ENCODE measurements at places on chromosomes 1 and 21.

- no peak for DNase-seq
Measured at GRCh38 chr1:212486619-212486975, 53.9 kb downstream of the NENF start.

DNA sequence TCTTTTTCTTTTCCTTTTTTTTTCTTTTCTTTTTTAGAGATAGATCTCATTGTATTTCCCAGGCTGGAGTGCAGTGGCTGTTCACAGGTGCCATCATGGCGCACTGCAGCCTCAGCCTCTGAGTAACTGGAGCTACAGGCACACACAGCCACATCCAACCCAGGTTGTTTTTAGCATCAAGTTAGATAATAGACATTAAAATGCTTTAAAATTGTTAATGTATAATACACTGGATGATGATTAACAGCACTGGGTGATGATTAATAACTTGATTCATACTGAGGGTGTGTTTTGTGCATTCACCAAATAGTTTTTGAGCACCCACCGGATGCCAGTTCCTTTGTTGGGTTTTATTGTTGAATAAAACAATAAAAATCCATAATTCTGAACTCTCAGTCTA, 75.2 kb downstream of the BEND5 start:
- no peak for DNase-seq

- no peak for DNase-seq
Measured at GRCh38 chr1:221025501-221025900, 146.3 kb downstream of the HLX start.

GRCh38 chr1:152048416-152049009, 11.7 kb upstream of the S100A11 start:
- DNase-seq, result peak; percentile 49

- no peak for DNase-seq
Measured at GRCh38 chr1:4778056-4778455, 123.6 kb downstream of the AJAP1 start.

- DNase-seq, result no peak
Measured at GRCh38 chr1:39894884-39895495, 6.7 kb downstream of the MYCL start.

DNA sequence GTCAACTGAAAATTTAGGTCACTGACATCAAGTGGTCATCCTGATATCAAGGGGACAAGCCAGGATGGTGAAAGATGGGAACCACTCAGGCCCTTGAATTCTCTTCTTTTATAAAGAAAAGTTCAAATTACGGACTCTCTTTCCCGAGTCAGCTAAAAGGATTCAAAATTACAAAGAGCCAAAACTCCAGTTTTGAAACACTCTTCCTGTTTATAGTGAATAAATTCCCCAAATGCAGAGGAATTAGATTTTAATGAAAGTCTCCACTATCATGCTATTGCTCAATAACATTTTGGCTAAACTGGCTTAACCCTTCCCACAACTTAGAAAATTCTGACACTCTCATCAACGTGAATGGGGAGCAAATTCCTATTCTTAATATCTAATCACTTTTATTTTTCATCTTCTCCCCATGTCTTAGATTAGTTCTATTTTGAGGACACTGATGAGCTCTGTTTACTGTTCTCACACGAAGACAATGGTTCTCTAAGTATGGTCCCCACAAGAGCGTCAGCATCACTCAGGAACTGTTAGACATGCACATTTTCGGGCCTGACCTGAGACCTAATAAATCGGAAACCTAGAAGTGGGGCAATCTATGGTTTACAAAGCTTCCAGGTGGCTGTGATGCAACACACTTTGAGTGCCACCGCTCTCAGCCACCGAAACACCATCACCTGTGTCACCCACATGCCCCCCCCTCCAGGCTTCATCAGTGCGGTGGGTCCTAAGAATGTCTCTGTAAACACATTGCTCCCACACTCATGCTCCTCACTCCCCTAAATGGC, 64.4 kb upstream of the TIAM1 start:
- no peak for DNase-seq

DNA sequence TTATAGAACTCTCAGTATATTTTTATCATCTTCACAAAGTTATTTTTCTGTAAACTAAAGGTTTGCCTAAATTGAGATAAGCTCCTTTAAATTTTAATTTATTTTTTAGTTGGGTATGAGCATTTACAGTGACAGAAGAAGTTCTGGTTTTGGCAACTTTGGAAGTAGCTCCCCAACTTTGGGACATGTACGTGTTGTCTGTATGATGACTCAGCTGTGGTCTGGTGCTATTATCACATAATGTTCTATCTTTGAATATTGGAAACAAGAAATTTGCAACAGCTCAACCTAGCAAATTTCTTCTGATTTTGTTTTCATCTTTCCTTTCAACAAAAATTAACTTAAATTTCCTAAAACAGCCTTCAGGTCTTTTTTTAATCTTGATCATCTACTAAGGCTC, 46.6 kb upstream of the C1orf105 start:
- DNase-seq, result no peak

DNA sequence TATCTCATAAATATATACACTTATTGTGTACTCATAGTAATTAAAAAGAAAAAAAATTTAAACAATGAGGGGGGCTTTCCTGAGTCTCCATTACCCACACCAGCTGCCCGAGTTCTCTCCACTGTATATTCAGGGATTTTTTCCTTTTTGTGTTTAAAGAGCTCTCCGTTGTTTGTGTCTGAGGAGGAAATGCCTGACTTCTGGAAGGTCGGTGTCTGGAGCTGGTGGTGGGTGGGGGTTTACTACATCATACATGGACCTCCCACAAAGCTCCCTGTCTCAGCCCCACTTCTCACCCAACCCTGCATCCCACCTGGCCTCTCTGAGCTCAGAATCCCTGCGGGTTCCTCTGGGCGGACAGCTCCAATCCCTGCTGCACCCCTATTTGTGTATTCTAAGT, 64.1 kb upstream of the ETV3 start:
- DNase-seq, result no peak

DNA sequence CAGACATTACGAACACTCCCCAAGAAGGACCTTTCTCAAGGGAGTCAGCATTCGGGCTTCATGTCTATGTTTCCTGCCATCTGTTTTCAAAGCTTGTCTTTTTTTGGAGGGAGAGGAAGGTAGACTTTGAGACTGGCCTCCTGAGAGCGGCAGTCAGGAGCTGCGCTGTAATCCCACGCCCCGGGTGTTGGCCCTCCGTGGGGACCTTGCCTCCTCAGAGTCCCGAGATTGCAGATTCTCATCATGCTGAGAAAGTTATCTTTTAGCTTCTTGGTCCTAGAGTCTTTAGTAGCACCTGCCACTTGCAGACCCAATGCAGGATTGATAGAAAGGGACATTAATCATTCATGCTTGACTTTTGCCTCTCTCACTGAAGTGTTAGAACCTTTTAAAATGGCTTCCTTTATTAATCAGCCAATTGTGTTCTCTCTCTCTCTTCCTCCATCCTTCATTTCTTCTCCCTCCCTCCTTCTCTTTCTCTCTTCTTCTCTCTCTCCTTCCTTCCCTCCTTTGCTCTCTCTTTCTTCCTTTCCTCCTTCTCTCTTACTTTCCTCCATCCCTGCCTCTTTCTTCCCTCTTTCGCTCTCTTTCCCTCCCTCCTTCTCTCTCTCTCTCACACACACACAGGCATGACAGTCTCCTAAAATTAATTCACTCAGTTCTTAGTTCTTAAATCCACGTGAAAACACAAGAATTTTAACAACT, 25.2 kb upstream of the GNPAT start:
- DNase-seq, result no peak

GRCh38 chr21:37463083-37463801, 96.7 kb downstream of the DYRK1A start:
- no peak for DNase-seq

DNA sequence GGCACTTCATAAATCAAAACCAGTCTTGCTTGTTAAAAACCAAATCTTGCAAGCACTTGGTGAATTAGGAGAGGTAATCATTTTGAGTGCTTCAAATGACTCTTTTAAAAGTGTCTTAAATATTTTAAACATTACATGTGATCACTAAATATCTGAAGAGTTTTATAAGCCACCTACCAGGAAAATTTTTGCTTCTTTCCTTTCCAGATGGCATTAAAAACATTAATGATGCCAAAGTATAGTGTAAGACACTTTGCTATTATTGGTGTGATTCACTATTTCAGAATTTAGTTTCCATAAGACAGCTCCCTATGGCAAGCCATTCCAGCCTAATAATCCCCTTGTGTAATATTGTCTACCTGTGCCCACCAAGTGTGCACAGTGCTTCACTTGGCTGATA, 548.8 kb upstream of the ADAMTS5 start:
- DNase-seq, result no peak

DNA sequence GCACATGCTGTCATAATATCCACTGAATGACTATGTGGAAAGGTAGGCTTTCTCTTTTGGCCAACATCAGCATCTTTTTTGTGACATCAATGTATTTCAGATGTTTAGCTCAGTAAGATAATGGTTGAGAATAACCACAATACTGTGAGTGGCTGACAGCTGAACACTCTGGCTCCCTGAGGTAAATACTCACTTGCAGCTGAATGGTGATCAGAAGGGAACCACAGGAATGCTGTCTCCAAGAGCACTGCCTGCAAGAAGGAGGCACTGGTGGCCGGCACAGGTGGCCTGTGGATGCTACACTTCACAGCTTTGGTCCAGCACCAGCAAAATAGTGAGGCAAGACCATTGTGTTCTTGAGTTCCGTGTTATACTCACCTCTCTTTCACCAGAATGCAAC, 118.7 kb upstream of the PPM1J start:
- no peak for DNase-seq

- DNase-seq, result no peak
Measured at GRCh38 chr1:10865518-10866320, 69.3 kb upstream of the CASZ1 start.

DNA sequence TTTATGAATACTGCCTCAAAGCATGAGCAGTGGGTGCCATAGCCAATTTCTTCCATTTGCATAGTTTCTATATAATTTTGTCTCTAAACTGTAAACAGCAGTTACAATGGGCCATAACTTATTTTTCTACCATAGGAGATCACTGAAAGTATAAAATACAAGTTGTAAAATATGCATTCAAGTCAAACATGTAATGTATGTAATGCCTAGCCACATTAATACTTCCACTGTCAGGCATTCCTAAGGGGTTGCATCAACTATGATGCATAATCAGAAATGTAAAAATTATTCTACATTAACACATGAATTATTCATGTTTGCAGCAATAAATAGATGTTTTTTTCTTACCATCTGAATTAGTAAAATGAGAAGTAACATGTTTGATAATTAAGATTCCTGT, 560.3 kb upstream of the ZP4 start:
- no peak for DNase-seq

DNA sequence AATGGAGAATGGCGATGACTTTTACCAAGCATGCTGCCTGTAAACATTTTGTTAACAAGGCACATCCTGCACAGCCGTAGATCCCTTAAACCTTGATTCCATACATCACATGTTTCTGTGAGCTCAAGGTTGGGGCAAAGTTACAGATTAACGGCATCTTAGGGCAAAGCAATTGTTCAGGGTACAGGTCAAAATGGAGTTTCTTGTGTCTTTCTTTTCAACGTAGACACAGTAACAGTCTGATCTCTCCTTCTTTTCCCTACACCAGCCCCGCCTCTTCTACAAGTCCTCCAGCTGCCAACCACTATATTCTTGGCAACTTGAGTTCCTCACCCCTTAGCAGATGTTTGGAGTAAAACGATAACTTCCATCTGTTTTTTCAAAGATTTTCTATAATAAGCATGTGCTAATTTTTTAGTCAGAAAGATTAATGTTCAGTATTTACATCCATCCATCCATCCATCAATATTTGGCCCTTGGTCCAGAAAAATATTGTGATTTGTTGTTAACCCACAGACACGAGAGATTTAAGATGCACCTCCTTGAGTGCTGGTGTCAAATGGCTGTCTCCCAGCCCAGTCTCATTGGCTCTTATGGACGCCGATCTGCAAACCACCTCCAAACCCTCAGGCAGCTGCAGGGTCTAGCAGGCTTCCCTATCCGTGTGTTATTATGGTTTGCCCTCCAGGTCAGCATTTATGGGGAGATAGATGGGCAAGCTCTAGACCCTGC, 3.8 kb downstream of the DNALI1 start:
- DNase-seq, result no peak

GRCh38 chr1:67158401-67158800, 7.9 kb upstream of the IL23R start:
- DNase-seq, result no peak

DNA sequence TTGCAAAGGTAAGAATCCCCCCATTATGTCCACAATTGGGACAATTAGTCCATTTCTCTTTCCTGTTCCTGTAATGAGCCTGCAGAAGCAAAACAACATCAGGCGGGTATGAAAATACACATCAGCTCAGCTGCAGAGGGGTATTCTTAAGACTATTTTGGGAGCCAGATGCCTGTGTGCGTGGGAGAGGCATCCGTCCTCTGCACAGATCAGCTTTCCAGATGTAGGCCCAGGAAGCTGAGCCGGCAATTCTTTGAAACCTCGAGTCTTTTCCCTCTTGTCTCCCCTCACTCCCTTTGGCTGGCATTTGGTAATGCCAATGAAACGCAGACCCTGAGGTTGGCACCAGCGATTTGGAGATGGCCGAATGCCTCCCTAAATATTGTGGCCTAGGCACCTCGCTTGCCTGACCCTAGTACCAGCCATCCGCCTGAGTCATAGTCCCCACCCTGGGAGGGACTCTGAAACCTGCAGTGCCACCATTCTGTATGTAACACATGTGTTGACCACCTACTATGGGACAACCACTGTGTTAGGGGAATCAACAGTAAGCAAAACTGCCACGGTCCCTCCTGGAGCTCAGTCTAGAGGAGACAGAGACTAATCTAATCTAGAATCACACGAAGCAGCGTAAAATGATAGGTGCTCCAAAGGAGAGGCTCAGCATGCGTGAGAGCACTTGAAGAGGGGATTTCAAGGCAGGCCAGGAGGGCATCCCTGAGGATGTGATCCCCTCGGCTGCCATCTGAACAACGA, 603.0 kb downstream of the MATN1 start:
- no peak for DNase-seq

- DNase-seq, result no peak
Measured at GRCh38 chr1:85578321-85579295, 2.0 kb upstream of the CCN1 start.

GRCh38 chr1:25580927-25581326, 35.7 kb upstream of the MAN1C1 start:
- no peak for DNase-seq

DNA sequence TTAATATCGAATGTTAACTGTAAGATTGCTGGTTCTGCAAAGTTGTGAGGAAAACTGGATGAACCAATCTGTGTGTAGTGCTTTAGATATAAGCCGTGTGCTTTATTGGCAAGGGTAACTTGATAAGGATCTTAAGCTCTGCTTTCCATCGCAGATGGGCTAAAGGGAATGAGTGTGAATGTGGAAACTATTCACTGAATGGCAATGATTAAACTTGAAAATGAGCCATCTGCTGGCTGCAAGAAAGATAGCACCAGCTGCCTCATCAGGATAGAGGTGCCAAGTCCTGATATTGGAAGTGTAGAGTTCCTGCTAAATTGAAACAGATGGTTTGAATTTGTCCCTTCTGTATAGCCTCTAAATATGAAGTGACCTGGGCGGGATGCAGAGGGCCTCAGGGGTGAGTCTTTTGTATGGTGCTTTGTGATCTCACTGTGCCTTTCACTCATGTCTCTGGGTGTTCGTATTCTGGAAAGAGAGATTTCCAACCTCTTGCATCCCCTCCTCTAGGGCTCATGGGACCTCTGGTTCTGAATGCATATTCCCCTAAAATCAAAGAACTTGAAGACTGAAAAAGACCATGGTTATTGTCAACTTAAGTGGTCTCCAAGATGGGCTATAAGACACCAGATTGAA, 9.2 kb downstream of the FCRL3 start:
- DNase-seq, result no peak

- no peak for DNase-seq
Measured at GRCh38 chr1:66460776-66461175, 73.2 kb upstream of the SGIP1 start.
